ENCODE measurements at places on chromosomes 1 and 21. TPM values are rescaled to one million over a fixed set of nuclear protein-coding genes. Genes with fewer than 3 reads are reported as not detected.

- DNase-seq, result no peak
Observed at GRCh38 chr1:14773396-14774025, 175.0 kb downstream of the KAZN start.

The OXCT2 gene
- polyA plus RNA-seq, result 0.05 TPM

GRCh38 chr1:161096530-161096929 is 1.6 kb upstream of the KLHDC9 start:
- DNase-seq, result no peak

DNA sequence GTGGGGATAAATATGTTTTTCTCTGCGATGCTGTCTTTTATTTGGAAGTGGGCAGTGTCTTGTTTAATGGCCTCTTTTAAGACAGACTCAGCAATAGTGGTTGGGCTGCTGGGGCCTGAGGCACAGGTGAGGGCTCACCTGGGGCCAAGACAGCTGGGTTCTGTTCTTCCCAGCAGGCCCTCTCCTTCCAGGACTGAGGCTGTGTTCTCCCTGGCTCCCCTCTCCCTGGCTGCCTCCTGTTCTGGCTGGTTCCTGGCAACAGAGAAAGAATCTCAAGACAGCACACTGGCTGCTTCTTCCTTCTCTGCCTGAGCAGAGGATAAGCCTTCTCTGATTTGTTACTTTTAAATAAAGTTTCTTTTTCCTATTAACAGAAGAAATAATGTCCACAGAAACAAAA is 7.4 kb upstream of the GRHL3 start:
- no peak for DNase-seq

- no peak for DNase-seq
Observed at GRCh38 chr1:66294707-66295370, 239.1 kb upstream of the SGIP1 start.

GRCh38 chr1:184755226-184756065 is 788 bp upstream of the EDEM3 start:
- peak; percentile 23 for DNase-seq

DNA sequence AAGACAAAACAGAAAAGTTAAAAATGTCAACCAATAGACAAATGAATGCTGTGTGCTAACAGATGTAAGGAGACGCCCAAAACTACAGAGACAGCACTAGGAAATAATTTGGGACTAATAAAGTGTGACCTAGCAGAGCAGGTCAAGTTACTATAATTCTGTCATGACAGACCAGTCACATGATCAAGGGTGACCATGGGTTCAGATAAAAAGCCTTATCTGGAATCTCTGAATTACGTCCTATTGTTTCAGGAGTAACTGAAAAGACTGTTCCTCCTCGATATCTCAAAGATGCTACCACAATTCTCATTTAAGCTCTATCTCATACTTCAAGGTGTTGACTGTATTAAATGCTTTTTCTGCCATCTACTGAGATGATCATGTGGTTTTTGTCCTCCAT is 31.6 kb downstream of the PARP1 start:
- DNase-seq, result no peak

The CCDC190 gene
- not detected for polyA plus RNA-seq

GRCh38 chr1:110561596-110561995 is 42.6 kb upstream of the KCNA10 start:
- DNase-seq, result no peak

Measured in K562 (cell line).